ENCODE measurements at places on chromosomes 11 and 22.

GRCh38 chr11:4181782-4182721, 87.5 kb downstream of the RRM1 start:
- no peak for DNase-seq

- DNase-seq = peak; percentile 52
Observed at GRCh38 chr22:17785185-17786184, 11.2 kb upstream of the BID start.

DNA sequence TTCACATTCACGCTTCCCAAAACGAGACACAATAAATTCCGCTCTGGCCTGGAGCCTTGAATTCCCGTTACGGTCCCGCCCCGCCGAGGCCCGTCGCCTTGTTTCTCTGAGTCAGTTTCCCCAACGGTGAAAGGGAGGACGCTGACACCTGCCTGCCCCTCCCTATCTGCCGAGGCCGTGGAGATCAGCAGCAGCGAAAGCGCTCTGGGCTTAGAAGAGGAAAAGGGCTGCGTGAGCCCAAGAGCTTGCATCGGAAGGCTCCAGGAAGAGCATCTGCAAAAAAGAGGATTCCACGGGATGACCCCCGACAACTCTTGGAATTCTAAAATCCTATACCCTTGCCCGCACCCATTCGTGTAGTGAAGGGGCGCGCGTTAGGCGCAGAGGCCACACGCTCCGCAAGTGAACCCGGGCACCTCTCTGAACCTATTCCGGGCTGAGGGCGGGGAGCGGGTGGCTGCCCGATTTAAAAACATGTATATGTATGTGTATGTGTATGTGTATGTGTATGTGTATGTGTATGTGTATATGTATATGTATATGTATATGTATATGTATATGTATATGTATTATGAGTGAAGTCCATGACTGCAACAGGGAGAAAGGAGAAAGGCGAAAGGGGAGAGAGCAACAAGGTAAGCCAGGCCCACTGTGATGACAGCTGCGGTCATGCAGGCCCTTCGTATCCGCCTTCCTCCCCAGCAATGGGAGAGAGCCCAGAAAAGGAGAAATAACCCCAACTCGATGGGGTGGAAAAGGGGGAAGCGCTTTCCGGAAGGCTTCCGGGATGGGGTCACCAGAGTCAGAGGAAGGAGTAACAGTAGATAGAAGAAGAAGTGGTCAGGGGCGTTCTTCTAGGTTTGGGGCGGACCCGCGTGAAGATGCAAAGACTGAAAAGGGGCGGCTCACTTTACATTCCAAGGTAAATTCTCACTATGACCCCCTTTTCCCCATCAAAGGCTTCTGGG, 948 bp upstream of the MRTFA start:
- DNase-seq = peak; percentile 42

- no peak for DNase-seq
Observed at GRCh38 chr11:83299681-83300080, 13.5 kb upstream of the CCDC90B start.

DNA sequence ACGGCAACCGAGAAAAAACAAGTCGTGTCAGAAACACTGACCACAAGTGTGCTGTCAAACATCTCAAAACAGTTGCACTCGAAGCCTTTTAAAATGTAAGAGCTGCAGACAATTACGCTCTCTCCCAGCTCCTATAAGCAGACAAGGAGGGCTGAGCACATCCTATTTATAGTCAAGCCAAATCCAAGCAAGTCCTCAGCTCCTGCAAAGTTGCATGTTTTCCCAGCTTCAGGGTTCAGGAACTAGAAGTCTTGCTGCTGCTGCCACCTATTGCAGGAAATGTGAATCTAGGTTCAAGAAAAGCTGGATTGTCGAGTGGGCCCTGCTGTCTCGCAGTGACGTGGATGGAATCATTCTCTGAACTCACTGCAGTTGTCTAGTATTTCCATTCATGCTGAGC, 15.5 kb downstream of the EFCAB6 start:
- DNase-seq = no peak

DNA sequence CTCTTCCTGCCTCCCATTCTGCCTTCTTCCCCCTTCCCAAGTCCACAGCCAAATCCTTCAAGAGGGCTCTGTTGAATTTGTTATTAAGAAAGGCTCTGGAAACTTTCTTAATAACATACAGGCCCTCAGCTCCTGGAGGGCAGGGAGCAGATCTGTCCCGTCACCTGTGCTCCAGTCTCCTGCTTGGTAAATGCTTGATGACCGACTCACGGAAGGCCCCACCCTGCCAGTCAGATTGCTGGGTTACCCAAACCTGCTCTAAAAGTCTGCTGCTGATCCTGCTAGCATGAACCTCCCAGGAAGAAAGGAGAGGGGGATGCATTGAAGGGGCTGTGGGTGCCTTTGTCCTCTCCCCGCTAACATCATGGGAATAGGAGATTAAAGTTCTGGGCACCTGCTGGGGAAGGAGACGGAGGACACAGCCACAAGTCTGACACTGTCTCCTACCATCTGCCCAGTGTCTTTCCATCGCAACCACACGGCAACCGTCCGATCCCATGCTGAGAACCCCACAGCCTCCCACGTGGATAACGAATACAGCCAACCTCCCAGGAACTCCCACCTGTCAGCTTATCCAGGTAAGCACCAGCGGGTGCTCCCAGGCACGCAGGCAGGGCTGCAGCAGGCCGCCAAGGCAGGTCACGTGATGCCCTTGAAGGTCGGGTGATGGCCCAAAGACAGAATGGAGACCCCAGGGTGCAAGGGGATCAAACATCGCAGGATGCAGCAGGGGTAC, 22.5 kb downstream of the CD5 start:
- no peak for DNase-seq

All from activated T-helper 9 cell treated with anti-CD3 and anti-CD28 coated beads, Interleukin-2, amount 50 U/mL, for 16 hours (primary cell).